CD4-positive, alpha-beta T cell treated with Interleukin-17A for 1 hour (primary cell): ENCODE measurements at places on chromosomes 2 and 18.

- DNase-seq: no peak
Observed at GRCh38 chr2:216545359-216545758, 46.7 kb downstream of the RPL37A start.

GRCh38 chr2:63735931-63736330, 105.8 kb upstream of the UGP2 start:
- DNase-seq: no peak

GRCh38 chr2:65098741-65099140, 31.2 kb downstream of the RAB1A start:
- no peak for DNase-seq

DNA sequence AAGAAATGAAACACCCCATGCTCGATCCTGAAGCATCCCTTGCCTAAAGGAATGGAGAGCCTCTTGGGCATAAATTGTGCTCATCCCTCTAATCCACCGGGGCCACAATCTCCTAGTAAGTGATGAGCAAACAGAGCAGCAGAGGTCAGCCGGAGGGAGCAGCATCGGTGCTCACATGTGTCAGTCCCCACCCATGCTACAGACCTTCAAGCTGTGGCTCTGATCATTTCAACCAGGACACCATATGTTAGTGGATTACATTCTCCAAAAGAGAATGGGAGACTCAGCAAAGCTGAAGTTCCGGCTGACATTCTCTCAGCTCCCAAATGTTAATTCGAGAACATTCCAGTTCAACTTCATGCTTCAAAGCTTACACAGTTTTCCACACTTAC, 75.6 kb downstream of the AAK1 start:
- DNase-seq: no peak

DNA sequence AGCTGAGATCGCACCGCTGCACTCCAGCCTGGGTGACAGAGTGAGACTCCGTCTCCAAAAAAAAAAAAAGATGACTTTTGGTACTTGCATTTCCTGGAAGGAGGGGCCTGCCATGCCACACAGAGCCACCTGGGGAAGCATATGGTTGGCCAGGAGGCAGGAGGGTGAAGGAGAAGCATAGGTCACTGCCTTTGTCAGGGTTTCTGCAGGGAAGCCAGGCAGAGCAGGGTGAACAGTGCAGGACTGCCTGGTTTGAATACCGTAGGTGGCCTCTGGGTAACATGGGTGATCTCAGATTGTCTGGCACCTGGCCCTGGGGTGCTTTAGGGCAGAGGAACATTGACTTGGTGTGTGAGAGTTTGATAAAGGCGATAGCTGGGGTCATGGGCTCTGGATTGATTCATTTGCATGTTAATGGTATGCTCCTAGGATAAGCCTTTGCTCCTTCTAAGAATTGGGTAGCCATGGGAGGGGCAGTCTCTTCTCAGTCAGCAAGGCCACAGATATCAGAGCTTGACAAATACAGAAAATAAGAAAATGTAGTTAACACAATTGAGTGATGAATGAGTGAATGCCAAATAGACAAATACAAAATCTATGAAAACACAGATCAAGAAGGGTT, 124.0 kb upstream of the SEC11C start:
- no peak for DNase-seq

GRCh38 chr2:14127765-14128164, 504.8 kb upstream of the LRATD1 start:
- DNase-seq: no peak

DNA sequence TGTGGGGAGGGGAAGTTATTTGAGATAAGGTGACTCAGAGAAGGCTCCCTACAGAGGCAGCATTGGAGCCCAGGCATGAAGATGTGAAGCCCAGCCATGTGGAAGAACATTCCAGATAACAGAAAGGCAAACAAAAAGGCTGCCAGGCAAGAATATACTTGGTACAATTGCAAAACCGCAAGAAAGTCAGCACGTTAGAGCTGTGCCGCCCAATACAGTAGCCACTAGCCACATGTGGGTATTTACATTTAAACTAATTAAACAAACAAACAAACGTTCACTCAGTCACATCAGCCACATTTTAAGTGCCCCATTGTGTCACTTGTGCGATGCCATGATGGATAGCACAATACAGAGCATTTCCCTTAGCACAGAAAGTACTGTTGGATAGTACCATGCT, 179.6 kb downstream of the SATB2 start:
- no peak for DNase-seq

DNA sequence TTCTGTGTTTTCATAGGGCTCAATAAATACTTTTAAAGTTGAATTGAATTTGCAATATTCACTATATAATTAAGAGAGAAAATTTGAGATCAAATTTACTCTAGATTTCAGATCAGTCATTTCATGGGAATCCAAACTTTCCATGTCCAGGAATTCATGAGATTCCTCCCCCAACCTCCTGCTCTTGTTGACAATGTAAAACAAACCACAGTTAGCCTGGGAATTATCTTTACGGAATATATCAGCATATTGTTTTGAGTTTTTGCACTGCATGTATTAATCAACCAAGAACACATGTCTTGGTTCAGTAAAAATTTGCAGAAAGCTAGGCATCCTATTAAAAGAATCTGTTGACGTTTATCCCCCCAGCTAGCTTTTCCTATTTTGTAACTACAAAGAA, 42.3 kb downstream of the CYP1B1 start:
- no peak for DNase-seq

DNA sequence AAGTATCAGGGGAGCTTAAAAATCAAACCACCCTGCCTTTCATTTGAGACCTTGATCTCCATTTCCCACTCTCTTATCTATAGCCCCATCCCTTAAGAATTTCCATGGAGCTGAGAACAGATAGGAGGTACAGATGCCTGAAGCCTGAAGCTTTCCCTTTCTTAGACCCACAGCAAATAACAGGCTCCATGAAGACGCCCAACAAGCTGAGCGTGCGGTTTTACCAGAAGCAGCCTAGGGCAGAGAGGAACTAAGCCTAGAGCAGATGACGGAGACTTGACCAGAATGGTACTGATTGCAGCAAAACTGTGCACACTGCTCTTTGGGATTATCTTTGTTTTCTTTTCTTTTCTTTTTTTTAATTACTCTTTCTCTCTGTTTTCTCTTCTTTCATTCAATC, 1.7 kb upstream of the ERBB4 start:
- no peak for DNase-seq

DNA sequence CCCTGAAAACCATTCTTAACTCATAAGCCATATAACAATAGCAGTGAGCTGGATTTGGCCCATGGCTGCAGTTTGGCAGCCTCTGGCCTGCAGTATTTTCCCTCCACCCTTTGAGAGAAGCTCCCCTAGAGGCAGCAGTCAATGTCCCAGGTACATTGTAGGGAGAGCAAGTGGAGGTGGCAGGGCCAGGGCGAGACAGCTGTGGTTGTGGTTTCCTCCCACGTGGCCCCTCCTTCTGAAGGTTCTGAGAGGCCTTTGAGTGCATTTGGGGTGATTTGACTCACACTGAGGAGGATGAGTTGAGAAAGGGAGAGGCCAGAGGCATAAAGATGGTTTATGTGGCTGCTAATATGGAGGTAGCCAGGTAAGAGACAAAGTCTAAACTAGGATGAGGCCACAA, 45.5 kb upstream of the LDAH start:
- DNase-seq: peak; percentile 46

DNA sequence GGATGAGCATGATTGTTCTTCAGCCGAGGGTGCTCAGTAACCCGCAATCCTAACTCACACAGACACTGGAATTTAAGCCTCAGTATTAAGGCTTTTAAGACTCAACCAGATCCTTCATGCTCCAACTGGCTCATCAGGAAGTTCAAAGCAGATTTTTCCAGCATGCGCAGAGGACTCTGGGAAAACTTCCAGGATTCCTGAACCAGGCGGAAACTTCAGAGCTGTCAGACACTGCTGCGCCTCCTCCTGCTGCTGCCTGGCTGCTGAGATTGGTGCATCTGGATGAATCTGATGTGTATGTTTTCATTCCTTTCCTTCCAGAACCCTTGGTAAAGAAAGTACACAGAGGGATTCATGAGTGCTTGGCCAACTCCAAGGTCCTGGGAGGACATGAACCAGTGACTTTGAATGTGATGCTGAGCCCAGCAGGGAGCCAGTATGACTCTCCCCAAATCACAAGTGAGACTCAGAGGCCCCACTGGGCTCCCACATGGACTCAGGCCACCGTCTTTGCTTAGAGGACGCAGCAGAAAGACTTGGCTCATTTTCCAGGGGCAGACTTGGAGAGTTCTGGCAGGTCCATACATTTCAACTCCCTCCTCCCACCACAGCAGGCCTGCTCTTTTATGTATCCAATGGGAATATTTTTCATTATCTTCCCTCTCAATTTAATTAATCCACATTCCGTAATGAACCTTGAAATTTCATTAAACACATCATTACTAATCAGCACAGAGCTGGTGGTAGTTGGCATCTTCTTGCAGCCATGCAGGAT, 143.5 kb upstream of the HDAC4 start:
- no peak for DNase-seq

DNA sequence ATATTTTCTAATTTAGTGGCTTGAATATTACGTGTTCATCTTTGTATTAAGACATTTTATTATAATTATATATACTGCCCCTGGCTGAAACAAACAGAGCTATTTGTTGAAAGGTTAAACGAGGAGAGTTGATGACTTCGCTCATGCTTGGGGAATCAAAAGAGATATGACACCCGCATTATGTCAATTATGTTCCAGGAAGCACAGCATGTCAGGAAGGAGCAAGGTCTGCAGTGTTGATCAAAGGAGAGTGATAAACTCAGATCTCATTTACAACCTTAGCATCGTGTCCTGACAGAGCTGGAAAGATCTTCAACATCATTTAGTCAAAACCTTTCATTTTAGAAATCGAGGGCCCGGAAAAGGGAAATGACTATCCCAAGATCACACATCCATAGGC, 510.1 kb downstream of the TDRD15 start:
- no peak for DNase-seq

DNA sequence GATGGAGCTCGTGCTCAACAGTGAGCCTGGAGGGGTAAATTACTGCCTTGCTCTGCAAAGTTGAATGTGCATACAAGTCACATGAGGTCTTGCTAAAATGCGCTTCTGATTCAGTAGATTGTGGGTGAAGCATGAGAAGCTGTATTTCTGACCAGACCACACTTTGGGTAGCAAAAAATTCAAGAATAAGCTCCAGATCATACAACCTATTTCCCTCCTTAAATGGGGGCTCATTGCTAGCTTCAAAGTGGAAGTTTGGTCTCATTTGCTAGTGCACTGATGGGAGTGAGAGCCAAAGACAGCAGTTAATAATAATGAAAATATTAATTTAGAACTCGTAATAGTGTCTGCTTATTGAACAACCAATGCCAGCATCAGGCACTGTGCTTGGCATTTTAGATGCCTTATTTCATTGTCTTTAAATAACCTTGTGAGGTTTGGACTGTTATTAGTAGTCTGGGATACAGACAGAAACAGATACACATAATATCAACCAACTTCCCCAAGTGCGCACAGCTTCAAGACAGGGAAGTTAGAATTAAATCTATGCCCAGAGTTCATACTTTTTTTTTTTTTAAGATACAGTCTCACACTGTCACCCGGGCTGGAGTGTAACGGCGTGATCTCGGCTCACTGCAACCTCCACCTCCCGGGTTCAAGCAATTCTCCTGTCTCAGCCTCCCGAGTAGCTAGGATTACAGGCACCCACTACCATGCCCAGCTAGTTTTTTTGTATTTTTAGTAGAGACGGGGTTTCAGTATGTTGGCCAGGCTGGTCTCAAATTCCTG, 18.0 kb downstream of the APOB start:
- no peak for DNase-seq

- DNase-seq: no peak
Observed at GRCh38 chr2:219037783-219038499, 3.4 kb downstream of the CFAP65 start.

DNA sequence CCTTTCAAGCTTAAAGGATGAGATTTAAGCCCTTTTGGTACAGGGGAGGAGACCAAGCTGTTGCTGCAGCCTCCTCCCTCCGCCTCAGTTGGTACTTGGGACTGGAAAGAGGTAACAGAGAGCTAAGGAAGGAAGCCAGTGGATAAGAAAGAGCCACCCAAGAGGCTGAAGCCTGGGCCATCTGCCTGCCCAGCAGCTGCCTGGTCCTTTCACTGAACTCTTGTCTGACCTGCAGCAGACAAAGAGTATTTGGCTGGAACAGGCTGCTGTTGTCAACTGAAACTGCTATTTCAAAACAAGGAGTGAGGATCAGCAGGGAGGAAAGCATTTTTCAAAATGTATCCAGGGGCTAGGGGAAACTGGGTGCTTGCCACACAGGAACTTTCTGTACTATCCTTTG, 30.3 kb downstream of the TNS1 start:
- DNase-seq: no peak

DNA sequence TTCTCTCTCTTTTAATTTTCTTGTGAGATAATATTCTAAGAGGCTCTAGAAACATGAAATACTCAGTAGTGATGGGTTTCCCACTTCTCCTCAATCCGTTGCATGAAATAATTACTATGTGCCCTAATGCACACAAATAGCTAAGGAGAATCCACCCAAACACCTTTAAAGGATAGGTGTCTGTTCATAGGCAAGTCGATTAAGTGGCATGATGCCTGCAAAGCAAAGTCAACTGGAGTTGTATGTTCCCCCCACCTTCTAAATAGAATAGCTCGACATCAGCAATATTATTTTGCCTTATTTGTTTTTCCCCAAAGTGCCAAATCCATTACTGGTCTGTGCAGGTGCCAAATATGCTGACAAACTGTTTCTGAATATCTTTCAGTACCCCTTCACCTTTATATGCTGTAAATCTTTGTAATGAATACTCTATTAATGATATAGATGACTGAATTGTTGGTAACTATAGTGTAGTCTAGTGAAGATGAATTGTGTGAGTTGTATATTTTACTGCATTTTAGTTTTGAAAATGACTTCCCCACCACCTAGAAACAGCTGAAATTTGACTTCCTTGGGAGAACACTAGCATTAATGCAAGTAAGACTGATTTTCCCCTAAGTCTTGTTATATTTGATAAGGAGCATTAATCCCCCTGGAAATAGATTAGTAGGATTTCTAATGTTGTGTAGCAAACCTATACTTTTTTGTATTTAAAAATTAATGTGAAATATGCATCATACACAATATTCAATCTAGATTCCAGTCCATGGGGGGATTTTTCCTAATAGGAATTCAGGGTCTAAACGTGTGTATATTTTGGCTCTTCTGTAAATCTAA, 9.0 kb downstream of the TBR1 start:
- no peak for DNase-seq

DNA sequence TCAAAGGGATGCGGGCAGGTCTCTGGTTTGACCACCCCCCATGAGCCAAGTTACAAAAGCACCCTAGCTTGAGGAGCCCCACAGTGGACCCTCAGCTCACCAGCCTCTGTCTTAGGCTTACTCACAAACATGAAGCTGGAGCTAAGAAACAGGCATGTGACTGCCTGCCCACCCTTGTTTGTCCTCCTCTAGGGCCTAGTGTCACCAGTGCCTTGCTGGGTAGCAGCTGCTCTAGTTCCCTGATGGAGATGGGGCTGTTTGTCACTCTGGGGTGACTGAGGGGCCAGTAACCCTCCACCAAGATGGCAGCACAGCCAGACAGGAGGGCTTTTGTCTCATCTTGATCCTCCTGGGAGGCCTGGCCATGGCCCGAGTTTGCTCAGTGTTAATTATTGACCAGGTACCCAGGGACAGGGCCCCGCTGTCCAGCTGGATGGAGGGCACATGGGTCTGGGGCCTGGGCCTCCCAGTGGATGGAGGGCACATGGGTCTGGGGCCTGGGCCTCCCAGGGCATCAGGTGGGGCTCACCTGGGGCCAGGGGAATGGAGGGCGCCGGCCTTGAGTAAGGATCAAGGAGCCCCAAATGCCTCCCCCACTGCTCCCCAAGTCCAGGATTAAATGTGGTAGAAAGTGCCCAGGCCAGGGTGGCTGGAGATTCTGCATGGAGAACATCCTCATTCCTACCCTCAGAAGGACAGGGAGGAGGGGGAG, 185.9 kb upstream of the HAAO start:
- DNase-seq: no peak

- no peak for DNase-seq
Observed at GRCh38 chr18:78688916-78689315, 290.7 kb upstream of the SALL3 start.
